ENCODE measurements at places on chromosomes 6 and 20.

DNA sequence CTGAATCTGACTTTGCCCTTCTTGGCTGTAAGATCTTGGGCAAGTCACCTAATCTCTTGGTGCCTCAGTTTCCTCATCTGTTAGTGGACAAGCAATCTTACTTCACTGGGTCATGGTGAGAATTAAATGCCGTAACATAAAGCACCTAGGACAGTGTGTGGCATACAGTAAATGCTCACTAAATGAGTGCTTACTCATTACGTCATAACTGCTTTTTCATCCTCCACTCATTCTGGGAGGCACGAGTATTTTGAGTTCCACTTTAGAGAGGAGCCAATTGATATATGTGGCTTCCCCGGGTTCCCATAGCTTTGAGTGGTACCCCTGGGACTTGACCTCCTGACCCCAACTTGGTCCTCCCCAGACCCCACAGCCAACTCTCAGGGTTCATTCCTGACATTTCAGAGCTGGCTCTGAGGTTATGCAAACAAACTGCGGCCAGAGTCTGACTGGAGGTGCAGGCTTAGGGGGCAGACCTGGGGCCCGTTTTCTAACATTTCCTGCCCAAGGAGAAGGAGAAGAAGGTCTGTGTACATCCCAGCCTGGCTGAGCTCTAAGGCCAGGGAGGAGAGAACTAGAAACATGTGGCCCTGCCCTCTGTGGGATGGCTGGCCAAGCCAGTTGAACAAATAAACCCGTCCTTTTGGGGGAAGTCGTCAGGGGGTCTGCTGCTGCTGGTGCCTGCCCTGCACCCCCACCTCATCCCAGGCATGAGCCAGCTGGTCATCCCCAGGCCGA is 5.8 kb downstream of the ANGPT4 start:
- no peak for DNase-seq

GRCh38 chr6:51166914-51167313 is 348.2 kb downstream of the TFAP2B start:
- DNase-seq: no peak

- DNase-seq: no peak
Observed at GRCh38 chr6:67411036-67411435, 1224.0 kb upstream of the ADGRB3 start.

GRCh38 chr20:50284811-50285375 is 94.3 kb downstream of the CEBPB start:
- no peak for DNase-seq

GRCh38 chr6:32194825-32195651 is 2.6 kb upstream of the GPSM3 start:
- no peak for DNase-seq

DNA sequence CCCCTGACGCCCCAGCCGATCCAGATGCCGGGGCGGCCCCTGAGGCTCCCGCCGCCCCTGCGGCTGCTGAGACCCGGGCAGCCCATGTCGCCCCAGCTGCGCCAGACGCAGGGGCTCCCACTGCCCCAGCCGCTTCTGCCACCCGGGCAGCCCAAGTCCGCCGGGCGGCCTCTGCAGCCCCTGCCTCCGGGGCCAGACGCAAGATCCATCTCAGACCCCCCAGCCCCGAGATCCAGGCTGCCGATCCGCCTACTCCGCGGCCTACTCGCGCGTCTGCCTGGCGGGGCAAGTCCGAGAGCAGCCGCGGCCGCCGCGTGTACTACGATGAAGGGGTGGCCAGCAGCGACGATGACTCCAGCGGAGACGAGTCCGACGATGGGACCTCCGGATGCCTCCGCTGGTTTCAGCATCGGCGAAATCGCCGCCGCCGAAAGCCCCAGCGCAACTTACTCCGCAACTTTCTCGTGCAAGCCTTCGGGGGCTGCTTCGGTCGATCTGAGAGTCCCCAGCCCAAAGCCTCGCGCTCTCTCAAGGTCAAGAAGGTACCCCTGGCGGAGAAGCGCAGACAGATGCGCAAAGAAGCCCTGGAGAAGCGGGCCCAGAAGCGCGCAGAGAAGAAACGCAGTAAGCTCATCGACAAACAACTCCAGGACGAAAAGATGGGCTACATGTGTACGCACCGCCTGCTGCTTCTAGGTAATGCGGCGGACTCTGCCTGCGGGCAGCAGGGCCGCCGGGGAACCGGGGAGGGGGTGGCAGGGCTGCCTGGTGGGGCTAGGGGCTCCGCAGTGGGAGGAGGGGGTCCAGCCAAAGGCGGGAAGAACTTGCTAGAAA is 2.3 kb downstream of the GNAS start:
- DNase-seq: no peak

DNA sequence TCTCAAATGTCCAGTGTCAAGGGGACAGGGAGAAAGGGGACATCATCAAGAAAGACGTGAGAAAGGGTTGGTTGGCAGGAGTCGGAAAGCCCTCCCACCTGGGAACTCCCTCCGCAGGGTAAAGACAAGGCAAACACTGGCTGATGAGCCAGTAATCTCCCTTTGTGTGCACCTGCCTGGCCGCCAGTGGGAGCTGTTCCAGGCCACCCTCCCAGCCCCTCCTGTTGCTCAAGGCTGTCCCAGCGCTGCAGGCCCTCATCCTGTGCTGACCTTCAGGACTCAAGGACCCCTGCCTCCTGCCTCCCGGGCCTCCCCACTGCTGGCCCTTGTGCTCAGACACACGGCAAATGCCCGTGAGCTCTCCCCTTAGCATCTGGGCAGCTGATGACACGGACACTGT is 7.4 kb downstream of the FRMD1 start:
- no peak for DNase-seq

GRCh38 chr20:63096681-63097335 is 90.0 kb upstream of the BHLHE23 start:
- no peak for DNase-seq

GRCh38 chr20:59318803-59319202 is 18.4 kb downstream of the EDN3 start:
- DNase-seq: no peak

DNA sequence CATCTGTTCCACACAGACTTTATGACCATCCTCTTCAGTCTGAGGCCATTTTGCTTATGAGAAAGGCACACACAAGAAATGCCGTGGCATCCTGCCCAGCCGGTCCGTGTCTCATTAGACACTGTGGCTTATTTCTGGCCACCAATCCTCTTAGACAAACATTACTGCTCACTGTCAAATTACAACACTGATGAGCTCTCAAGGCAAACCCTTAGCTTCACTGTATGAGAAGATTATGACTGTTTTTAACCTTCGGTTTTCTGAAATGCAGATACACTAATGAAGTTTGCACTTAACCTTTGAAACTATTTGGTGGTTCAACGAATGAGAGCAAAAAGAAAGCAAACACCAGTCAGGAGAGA is 50.5 kb upstream of the DST start:
- no peak for DNase-seq

DNA sequence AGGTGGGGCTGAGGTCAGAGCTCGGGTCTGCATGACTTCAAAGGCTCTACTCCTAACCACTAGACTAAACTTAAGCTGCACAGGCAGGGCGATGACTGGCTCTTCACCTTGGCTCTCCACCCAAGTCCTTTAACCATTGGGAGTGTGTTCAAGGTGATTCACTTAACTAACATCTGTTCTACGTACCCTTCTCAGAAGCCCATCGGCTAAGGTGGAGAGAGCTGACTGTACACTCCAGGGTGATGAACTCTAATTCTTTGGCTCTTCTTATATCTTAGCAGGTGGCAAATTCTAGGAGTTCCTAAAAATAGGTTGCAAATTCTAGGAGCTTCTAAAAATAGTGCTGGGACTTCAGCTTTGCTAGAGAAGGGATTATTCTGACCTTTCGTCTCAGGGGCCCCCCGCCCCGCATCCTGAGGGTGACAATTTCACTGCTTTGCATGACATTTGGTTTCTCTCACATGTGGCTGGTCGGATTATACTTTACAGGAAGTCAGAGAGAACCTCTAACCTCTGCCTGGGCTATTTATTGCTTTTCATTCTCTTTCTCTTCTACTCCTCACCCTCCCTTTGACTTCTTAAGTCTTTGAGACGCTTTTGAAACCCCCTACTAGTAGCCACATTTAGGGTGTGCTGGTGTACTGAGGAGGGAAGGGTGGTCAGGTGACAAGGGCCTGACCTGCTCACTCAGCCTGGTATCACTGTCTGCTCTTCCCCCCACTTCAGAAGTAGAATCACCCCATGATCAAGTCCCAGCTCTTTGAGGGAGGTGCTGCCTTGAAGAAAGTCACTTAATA is 55.5 kb downstream of the PRDM1 start:
- peak; percentile 51 for DNase-seq

GRCh38 chr20:49571553-49571835 is 3.6 kb upstream of the PTGIS start:
- DNase-seq: no peak

DNA sequence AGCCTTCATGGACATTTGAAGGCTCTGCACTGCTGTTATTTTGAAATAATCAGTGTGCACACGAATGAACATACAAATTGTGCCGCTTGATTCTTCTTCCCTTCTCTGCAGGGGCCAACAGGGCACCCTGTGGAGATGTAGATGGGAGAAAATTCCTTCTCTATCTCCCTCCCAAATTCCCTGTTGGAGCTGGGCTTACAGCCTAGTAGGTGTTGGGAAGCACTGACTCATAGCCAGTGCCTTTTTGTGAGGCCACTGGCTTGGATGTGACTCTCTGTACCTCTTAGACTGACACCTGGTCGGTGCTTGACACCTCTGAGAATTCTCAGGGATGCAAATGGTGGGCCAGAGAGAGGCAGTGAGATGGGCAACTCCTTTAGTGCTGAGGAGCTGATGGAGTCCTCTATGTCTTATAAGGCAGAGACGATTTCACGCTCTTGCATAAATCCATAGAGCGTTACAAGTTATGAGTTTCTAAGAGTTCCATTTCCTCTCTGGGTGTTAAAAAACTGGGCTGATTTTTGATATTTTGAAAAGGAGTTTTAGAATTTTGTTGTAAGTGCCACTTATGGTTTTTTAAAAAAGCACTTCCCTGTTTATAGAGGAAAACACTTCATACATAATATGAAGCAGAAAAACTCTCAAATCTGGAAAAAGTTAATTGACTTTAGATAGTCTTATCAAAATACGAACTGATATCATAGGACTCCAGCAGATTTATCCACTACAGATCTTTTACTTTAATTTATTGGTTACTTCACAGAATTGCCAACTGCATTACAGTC is 89.8 kb upstream of the MAP3K7 start:
- DNase-seq: no peak

DNA sequence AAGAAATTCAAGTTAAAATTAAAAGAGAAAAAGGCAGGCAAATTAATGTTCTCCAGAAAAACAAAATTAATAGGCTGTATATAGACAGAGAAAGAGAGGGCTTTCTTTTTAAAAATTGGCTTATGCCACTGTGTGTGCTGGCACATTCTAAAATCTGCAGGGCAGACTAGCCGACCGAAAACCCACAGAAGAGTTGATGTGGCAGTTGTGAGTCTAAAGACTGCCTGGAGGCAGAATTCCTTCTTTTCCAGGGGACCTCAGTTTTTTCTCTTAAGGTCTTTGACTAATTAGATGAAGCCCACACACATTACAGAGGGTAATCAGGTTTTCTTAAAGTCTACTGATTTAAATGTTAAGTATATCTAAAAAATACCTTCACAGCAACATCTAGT is 85.7 kb downstream of the GJA1 start:
- DNase-seq: no peak

- DNase-seq: no peak
Observed at GRCh38 chr6:106574741-106575458, 54.4 kb downstream of the RTN4IP1 start.

DNA sequence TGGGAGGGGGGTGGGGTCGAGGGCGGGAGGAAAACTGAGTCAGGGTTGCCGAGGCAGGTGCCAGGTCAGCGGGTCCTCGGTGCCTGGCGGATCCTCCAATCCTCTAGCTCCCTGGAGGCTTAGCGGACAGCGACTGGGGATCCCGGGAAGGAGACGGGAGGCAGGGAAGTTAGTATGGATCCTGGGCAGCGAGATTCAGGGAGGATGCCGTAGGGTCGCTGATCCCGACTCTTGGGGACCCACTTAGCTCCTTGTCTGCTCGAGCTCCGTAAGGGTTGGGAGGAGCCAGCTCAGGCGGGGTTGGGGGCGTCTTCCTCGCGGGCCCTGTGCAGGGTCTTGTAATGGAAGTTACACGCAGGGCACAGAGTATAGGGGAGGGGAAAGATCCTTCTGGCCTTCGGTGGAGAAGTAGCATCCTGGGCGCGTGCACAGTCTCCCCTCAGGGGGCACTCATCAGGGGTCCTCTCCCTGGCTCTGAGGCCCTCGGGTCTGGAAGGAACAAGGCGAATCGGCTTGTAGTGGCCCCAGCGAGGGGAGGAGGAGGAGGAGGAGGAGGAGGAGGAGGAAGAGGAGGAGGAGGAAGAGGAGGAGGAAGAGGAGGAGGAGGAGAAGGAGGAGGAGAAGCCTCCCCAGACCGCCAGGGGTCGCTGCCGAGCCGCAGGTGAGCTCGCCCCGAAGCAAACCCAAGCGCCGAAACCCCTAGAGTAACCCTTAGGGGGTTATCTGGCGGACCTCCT is 6.4 kb upstream of the SLC12A5 start:
- DNase-seq: peak; percentile 64

GRCh38 chr6:25403150-25403549 is 124.0 kb downstream of the CARMIL1 start:
- no peak for DNase-seq
